ENCODE measurements at places on chromosomes 2 and 18. TPM values are rescaled to one million over a fixed set of nuclear protein-coding genes. Genes with fewer than 3 reads are reported as not detected.

DSG4 gene
- polyA plus RNA-seq = not detected

DOCK10 gene
- 3.3 TPM for polyA plus RNA-seq

DOK6 gene
- polyA plus RNA-seq = 0.76 TPM

CARF gene
- 9.8 TPM for polyA plus RNA-seq

BOLL gene
- 1.8 TPM for polyA plus RNA-seq

DOK1 gene
- polyA plus RNA-seq = not detected

IL36A gene
- polyA plus RNA-seq = not detected

ANKRD30BL gene
- 0.35 TPM for polyA plus RNA-seq

KYNU gene
- not detected for polyA plus RNA-seq

Measured in Purkinje cell (primary cell).